ENCODE measurements at places on chromosomes 3 and 15.
A peak's percentile ranks its signal among the peaks of the same experiment; 100 is the strongest.

- DNase-seq, result no peak
These were observed 1034.6 kb downstream of the NSUN3 start for GRCh38 chr3:95097493-95097892.

DNA sequence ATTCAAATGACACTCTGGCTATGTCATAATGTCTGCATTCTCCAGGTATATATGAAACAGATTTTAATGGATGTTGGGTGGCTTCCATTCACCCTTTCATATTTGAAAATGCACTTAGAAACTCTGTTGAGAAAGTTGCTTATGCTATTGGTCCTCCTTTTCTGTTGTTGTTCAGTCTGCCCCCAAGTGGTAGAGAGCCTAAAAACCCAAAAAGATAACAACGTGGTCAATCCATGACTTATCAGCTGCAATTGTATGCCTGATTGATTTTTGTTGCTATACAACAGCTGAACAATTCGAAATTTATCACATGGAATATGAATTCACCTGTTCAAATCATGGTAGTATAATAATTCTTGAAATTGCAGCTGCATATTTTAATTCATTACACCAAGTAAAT, 279.8 kb downstream of the ROBO2 start:
- DNase-seq, result peak; percentile 12

- DNase-seq, result no peak
These were observed 15.2 kb downstream of the TRAIP start for GRCh38 chr3:49841126-49841696.

DNA sequence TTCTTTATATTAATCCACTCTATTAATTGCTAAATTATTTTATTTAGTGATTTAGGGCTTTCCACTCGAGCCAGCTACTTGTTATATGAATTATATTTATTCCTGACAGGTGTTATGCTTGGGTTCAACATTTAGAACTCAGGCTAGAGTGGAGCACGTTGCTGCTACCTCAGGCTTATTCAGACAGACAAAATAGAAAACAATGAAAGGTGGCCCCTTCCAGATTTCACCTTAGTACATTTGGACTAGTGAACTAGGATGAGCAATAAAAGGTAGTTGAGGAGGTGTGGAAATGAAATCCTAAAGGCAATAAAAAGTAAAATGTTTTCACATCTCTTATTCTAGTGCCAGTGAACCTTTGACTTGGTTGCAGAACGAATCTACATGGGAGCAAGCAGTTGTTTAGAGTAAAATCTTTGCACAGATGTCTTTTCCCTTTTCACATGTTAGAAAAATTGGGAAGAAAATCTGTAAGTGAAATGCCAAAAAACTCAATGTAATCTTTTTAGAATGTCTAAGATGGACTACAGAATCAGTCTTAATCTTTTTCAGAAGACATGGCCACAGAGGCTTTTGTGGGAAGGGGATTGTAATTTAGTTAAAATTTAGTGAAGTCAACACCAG, 63.8 kb downstream of the AKAP13 start:
- DNase-seq, result no peak

GRCh38 chr15:101152914-101153313, 98.9 kb downstream of the CHSY1 start:
- peak; percentile 52 for DNase-seq

DNA sequence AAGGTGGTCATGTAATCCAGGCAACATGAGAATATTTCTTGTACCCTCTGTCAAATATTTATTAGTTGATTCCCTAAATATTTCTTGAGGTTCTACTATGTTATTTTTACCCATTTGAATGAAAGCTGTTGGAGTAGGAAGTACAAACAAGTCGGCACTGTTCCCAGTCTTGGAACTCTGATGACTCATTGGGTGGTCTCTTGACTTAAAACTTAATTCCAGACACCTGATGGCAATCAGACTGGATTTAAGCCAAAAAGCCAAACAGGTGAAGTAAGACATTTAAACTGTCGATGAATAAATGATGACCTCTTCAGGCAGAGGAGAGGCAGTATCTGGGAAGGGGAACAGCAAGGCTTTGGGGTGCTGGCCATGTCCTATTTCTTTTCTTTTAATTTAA, 22.8 kb downstream of the C2CD4A start:
- no peak for DNase-seq

DNA sequence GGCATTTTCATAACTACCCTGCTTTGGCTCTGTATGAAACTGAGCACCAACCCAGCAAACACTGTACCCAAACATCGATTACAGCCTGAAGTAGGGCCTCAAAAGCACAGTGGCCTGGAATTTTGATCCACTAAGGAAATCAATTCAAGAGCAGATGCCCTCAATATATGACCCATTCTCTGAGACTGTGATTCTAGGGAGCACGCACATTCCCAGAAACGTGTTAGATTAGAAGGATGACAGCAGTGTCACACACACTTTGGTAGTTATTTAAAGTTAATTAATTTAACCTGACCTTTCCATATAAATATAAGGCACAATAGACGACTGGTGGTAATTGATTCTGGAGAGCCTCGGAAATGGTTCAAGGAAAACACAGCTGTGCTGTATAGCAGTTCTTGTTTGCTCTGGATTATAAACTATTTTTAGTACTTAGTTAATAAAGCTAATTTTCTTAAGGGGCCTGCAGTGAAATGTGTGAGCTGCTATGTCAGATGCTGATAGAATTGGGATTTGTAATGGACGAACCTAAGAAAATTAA, 126.3 kb upstream of the ZNF385D start:
- DNase-seq, result no peak

- peak; percentile 72 for DNase-seq
These were observed 239.9 kb downstream of the CPNE4 start for GRCh38 chr3:131794766-131795388.

GRCh38 chr15:33005582-33005981, 188.9 kb downstream of the FMN1 start:
- DNase-seq, result peak; percentile 60

GRCh38 chr3:72543246-72543645, 305.0 kb downstream of the SHQ1 start:
- peak; percentile 62 for DNase-seq

- no peak for DNase-seq
These were observed 15.7 kb downstream of the CAPN7 start for GRCh38 chr3:15221574-15222217.

GRCh38 chr15:87976552-87976951, 280.0 kb downstream of the NTRK3 start:
- DNase-seq, result no peak

DNA sequence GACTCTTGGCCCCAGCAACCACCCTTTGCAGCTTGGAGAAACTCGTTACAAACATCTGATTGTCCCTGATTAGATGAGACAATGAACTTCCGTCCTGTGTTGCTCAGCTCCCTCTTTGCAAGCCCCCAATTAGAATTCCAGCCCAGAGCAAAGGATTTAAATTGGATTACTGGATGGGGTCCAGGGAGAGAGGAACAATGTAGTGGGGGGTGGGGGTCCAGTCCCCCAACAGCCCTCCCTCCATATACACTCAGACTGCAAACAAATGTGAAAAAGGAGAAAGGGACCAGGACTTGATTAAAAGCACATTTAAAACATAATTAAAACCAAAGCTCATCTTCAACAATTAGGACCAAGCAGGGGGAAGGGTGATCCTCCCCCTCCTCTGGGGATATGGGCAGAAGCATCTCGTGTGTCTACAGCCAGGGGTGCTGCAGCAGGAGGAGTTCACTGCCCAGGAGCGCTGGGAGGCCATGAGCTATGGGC, 71.7 kb upstream of the TMEM115 start:
- no peak for DNase-seq

GRCh38 chr15:38164061-38164460, 88.6 kb upstream of the SPRED1 start:
- DNase-seq, result no peak

- DNase-seq, result no peak
These were observed at the start of gene MASP1 for GRCh38 chr3:187291512-187292132. Gene MASP1 (minus strand): TSS chr3:187291737. CDS start chr3:187291632, 105 bp downstream.

GRCh38 chr3:188780193-188781147, 391.3 kb upstream of the TPRG1 start:
- DNase-seq, result peak; percentile 77

- DNase-seq, result no peak
These were observed 144.6 kb upstream of the MEF2A start for GRCh38 chr15:99421172-99421656.
